ENCODE measurements at places on chromosomes 1 and 21.

GRCh38 chr1:198007687-198008607 is 90.8 kb downstream of the LHX9 start:
- DNase-seq: no peak

DNA sequence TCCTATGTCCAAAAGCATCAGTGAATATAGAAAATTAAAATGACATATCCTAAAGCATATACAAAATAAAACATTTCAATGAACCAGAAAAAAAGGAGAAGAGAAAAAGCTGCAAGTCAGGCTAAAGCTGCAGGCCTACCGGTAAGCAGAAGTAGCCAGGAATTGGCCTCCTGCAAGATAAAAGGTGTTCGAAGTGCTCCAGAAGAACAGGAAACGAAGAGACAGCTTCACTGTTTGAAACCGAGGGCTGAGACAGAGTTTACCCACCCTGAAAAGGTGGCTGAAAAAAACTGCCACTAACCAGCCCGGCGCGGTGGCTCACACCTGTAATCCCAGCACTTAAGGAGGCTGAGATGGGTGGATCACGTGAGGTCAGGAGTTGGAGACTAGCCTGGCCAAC is 37.4 kb downstream of the NSL1 start:
- DNase-seq: no peak

GRCh38 chr1:73998348-73998959 is 199.5 kb downstream of the LRRIQ3 start:
- no peak for DNase-seq

GRCh38 chr1:218383051-218383450 is 37.9 kb downstream of the TGFB2 start:
- no peak for DNase-seq

DNA sequence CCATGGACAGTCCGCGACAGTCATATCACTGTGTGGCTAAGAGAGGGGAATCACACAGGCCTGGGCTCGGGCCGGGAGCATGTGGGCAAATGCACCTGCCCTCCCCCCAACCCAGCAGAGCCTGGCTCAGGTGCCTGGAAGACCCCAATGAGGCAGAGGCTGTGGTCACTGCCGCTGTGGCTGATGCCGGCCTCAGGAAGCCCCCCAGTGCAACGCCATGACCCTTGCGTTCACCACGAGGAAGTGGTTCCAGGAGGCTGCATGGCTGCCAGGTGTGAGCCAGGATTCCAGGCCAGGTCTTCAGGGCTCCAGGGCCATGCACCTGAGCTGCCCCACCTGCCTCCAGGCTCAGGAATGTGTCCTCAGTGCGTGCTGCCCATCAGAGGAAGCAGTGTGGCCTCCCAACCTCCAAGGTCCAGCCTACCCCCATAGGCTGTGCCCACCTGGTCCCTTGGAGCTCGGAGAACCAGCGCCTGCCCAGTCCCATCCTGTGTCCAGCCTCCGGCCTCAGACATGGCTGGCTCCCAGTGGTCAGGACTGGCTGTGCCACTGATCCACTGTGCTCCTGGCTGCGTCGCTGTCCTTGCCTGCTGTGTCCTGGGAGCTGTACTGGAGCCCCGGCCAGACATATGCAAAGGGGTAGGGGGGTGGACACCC is 8.0 kb downstream of the ARHGEF16 start:
- no peak for DNase-seq

GRCh38 chr21:45317398-45318145 is 29.9 kb upstream of the POFUT2 start:
- DNase-seq: no peak

DNA sequence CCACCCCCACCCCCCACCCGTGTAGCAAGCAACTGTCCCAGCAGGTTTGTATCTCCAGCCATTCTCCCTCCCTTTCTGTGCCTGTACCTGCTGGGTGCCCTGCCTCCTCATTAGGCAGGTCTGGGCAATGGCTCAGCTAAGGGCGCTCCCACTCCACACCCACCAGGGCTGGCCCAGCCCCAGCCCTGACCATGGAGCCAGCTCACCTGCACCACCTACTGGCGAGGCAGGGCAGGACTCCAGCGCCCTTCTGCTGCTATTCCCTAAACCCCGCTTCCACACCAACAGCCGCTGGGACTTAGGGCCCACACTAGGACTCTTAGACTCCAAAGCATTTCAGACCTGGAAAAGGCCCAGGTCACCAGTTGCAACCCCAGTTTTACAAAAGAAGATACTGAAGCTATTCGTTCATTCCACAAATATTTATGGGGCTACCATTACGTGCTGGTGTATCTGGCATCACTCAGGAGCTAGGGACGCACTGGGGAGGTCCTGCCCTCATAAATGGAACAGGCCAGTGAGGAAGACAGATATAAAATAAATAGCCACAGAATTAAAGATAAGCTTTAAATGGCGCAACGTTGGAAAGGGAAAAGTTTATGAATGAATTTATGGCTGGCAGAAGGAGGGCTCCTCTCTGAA is 24.0 kb downstream of the PGLYRP3 start:
- no peak for DNase-seq

DNA sequence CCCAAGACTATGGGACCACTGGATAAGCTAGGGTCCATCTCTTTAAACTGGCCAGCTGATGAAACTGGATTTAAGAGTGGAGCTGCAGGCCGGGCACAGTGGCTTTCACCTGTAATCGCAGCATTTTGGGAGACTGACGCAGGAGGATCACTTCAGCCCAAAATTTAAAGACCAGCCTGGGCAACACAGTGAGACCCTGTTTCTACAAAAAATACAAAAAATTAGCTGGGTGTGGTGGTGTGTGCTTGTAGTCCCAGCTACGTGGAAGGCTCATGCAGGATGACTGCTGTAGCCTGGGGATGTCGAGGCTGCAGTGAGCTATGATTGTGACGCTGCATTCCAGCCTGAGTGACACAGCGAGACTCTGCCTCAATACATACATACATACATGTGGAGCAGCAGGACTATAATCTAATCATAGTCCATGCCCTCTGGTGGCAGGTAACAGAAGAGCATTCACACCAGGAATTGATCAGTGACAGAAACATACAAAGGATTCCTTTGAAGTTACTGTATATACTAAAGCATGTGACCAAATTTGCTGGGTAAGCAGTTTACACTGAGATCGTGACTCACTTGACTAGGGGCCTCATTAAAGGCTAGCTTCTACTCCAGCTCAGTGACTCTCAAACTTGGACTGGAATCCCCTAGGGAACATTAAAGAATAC is 101.5 kb upstream of the SLFNL1 start:
- DNase-seq: no peak

DNA sequence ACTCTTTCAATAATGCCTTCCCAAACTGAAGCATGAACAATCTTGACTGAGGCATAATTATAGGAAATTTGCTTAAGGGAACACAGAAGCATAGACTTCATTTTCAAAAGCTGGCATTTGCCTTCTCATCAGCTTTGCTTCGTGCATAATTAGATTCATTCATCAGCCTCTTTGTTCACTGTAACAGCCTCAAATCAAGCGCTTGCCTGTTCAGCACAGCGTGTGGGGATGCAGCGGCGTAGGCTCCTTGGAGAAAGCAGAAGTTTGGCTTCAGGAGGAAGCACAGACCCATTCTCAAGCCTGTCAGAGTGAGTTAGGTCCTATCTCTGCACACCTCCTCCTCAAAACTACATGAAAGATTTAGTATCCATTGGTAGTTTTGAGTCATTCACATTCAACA is 246.4 kb upstream of the MAP1LC3C start:
- no peak for DNase-seq

- DNase-seq: no peak
These were observed 147.7 kb downstream of the CDC42BPA start for GRCh38 chr1:227170361-227171166.

GRCh38 chr1:175338387-175339135 is 146.0 kb upstream of the KIAA0040 start:
- peak; percentile 56 for DNase-seq

DNA sequence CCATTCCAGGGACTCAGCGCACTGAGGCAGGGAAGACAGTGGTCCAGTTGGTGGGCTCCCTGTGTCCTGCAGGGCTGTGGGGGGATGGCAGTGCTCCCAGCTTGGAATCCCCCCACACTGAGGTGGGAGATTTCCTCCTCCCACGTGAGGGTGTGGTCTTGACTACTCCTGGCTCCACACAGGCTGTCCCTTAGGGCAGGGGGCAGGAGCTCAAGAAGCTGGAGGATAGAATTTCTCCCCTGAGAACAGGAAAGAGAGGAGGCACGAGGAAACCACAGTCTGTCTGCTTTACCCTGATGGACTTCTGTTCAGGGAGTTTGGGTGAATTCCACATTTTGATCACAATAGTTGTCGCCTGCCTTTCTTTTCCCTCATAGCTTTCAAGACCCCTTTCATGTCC is 62.1 kb downstream of the CACNA1E start:
- DNase-seq: no peak

GRCh38 chr21:26941421-26941820 is 25.5 kb downstream of the ADAMTS5 start:
- DNase-seq: no peak

GRCh38 chr1:211734359-211734758 is 58.9 kb upstream of the NEK2 start:
- DNase-seq: no peak

DNA sequence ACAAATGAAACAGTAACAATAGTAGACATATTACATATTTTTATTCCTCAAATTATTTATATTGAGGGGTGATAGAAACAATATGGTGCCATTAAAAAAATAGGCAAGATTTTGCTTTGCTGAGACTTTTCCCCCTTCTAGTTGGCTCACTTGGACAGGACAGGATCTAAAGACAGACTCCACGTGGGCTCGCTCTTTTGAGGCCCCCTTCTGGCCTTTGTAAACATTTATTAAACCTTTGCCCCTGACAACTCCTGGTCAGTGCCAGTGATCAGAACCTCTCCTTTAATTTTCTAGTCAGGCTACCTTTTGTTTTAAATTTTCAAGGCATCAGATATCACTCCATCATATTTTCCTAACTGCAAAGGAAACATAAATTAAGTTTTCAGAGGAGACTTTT is 49.7 kb upstream of the IFI44L start:
- DNase-seq: no peak

DNA sequence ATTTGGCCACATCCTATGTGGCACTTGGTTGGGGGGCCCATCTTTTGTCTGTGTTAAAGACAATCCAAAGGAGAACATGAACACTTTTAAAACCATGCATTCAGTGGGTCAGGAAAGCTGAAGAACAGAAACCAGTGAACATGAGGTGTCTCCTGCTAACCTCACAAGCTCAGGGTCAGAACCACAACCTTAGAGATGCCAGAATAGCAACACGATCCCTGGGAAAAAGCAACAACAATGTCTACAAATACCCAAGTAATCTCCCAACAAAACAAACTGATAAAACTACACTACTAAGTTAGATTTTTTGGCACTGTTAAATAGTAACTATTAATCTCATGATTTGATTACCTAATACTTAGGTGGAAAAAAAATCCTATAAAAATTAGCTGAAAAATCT is 34.1 kb upstream of the GNG4 start:
- DNase-seq: no peak

- DNase-seq: no peak
These were observed 38.5 kb downstream of the RNF2 start for GRCh38 chr1:185083818-185084217.

GRCh38 chr21:38467374-38467773 is 30.9 kb downstream of the ERG start:
- no peak for DNase-seq

GRCh38 chr1:166915941-166916340 is 39.9 kb upstream of the TADA1 start:
- DNase-seq: no peak

DNA sequence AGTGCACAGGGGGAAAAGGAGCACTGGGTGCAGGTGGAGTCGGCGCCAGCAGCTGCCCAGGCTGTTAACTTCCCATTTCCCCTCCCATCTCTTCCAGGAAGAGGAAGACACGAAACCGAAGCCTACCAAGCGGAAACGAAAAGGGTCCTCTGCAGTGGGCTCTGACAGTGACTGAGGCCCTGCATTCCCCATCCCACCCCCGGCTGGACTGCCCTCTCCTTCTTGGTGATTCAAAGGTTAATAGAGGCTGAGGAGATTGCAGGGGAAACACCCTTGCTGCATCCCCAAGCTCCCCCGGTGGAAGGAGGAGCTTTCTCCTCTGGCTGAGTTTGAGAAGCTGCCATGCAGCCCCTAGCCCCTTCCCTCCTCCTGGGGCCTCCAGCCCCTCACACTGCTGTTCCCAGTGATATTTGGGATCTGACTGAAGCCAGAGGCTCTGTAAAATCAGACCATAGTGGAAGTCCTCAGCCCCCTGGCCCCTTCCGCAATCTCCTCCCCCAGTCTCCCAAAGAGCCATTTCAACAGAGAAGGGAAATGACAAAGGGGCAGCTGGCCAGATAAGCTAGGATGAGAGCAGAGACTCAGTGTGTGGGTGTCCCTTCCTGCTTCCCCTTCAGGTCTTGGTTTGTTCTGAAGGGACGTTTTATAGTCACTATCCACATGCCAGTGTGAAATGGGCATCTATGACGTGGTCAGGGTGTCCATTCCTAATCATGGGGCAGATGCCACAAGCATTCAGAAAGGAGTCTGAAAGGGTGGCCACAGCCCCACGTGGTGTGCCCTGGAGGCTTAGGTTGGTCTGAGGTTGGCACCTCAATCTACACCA is 1.9 kb upstream of the SLC27A3 start:
- no peak for DNase-seq

DNA sequence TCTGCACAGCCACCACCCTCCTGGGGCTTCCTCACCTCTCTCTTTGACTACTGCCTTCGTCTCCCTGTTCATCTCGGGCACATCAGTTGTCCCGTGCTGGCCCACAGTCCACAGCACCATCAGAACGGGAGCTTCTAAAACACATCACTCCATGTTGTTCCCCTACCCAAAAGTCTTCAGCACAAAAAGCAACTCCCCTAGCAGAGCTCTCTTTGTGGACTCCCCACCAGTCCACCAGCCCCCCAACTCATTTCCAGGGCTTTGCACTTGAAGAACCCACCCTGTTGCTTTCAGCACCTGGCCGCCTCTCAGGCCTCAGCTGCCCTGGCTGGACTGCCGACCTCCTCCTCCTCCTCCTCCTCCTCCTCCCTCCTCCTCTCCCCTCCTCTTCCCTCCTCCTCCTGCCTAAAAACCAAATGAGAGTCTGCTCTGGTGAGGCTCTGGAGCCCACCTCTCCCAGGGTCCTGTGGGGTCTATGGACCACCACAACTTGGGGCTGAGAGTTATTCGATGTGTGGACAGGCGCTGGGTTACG is 251.2 kb upstream of the VAMP3 start:
- no peak for DNase-seq

- DNase-seq: no peak
These were observed at the start of gene KIF26B for GRCh38 chr1:245154429-245155271. KIF26B (plus strand) TSS chr1:245154985; CDS start chr1:245155425, 440 bp downstream.
